ENCODE measurements at places on chromosomes 6 and 20. TPM values are rescaled to one million over a fixed set of nuclear protein-coding genes. Genes with fewer than 3 reads are reported as not detected.

The ADGB gene
- total RNA-seq: not detected

The GNAS-AS1 gene
- 2.8 TPM for total RNA-seq

The SEL1L2 gene
- not detected for total RNA-seq

The CLDN20 gene
- total RNA-seq: not detected

The MYO6 gene
- 33.1 TPM for total RNA-seq

The RSPO3 gene
- 4.5 TPM for total RNA-seq

The TRIM10 gene
- total RNA-seq: not detected

The PACRG gene
- 0.72 TPM for total RNA-seq

The SLC2A10 gene
- 12.7 TPM for total RNA-seq

The GMDS gene
- 12.3 TPM for total RNA-seq

DNA sequence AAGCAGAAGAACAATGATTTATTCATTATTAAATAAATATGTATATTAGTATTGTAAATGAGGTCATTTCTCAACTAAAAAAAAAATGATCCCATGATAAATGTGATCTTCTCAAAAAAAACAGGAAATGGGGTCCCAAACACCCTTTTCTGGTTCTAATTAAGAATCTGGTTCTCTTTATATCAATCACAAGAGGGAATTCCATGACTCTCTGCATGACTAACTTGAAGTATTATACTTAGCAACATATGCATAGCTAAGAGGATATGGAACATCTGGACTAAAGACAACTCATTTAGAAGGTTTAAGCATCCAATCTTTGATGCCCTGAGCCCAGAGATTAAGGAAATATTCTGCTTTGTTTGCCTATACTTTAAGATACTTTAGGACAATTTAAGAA, 89.7 kb upstream of the EMILIN3 start:
- no peaks in the 10 kb centered on the region for H3K4me1 ChIP-seq
- no peak for DNase-seq
- H3K4me3 ChIP-seq: no peak overlapping the region

- DNase-seq: no peak
- no peaks in the 10 kb centered on the region for H3K27me3 ChIP-seq
- no peak overlapping the region for H3K27ac ChIP-seq
- no peak overlapping the region for H3K4me3 ChIP-seq
- peaks cover 20% of the 10 kb centered on the region for H3K4me1 ChIP-seq
- H3K36me3 ChIP-seq: peaks cover 36% of the 10 kb centered on the region
Observed at GRCh38 chr6:43011207-43011606, 2.5 kb downstream of the MEA1 start.

- H3K4me1 ChIP-seq: peaks cover 4% of the 10 kb centered on the region
- H3K27me3 ChIP-seq: no peaks in the 10 kb centered on the region
- no peaks in the 10 kb centered on the region for H3K36me3 ChIP-seq
- H3K27ac ChIP-seq: no peak overlapping the region
Observed at GRCh38 chr6:30964075-30964474, 19.4 kb upstream of the MUC21 start.

GRCh38 chr20:48241482-48241881, 456.2 kb upstream of the SULF2 start:
- DNase-seq: no peak
- H3K4me3 ChIP-seq: no peak overlapping the region
- peaks cover 6% of the 10 kb centered on the region for H3K27me3 ChIP-seq

DNA sequence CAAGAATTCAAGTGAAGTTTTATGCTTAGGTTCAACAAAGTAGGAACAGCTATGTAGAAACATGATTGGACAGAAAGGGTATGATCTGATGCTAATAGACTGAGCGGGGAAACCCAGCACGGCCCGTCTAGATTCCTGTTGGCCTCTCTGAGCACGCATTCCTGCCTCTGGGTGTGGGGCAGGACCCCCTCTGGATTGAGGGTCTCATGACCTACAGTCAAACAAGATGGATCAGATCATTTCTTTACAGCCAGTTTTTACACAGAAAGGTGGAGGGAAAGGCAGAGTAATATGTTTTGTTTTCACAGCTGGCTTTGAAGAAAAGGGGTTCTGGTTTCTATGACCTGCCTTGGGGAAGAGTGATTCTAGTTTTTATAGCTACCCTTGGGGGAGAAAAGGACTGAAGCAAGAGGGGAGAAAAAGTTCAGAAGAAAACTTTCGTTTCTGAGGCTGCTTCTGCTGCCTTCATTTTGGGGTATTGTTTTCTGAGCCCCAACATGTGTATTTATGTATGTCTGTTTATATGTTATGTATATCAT, 99.6 kb upstream of the SLC22A16 start:
- no peaks in the 10 kb centered on the region for H3K36me3 ChIP-seq
- H3K27me3 ChIP-seq: no peaks in the 10 kb centered on the region
- DNase-seq: no peak
- no peak overlapping the region for H3K27ac ChIP-seq
- H3K4me3 ChIP-seq: no peak overlapping the region

DNA sequence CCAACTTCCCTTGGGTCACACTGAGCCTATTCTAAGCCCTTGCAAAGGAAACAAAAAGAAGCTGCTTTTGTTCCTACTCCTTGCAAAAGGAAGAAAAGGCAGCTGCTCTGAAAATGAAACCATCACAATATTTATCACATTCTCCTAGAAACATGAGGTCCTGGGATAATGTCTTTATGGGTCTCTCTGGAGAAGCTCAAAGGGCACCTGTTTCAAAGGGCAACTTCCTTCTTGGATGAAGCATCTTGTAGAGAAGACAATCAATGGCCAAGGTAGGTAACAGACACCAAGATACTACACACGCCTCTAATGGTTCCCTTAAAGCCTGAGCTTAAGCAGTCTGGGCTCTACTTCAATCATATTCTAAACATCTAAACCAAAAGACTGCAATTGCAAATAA, 10.4 kb downstream of the ELOVL5 start:
- no peak overlapping the region for H3K27ac ChIP-seq
- H3K4me3 ChIP-seq: no peak overlapping the region
- H3K4me1 ChIP-seq: no peaks in the 10 kb centered on the region
- H3K36me3 ChIP-seq: no peaks in the 10 kb centered on the region

DNA sequence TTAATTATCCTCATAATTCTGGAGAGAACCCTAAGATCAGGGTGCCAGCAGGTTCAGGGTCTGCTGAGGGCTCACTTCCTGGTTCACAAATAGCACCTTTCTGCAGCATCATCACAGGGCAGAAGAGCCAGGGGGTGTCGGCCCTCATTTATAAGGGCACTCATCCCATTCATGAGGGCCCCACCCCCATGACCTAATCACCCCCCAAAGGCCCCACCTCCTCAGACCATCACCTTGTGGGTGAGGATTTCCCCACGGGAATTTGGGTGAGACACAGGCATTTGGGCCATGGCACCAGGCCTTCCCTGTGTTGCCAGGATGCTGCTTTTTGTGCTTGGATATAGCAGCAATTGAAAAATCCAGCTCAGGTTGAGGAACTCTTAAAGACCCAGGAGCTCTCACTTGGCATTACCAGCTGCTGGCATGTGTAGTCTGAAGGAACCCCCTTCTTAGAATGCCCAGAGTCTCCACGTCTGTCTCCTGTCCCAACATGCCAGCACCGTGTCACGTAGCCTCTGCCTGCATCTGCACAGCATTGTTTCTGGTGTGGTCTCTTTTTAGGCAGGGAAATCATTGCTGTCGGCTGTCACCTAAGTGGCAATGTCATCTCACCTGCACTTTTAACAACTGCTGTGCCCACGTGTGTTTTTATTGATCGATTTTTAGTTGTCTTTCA, 71.5 kb downstream of the RPP40 start:
- H3K4me3 ChIP-seq: no peak overlapping the region
- DNase-seq: no peak
- H3K27me3 ChIP-seq: no peaks in the 10 kb centered on the region
- no peaks in the 10 kb centered on the region for H3K36me3 ChIP-seq
- no peak overlapping the region for H3K27ac ChIP-seq
- peaks cover 14% of the 10 kb centered on the region for H3K4me1 ChIP-seq

DNA sequence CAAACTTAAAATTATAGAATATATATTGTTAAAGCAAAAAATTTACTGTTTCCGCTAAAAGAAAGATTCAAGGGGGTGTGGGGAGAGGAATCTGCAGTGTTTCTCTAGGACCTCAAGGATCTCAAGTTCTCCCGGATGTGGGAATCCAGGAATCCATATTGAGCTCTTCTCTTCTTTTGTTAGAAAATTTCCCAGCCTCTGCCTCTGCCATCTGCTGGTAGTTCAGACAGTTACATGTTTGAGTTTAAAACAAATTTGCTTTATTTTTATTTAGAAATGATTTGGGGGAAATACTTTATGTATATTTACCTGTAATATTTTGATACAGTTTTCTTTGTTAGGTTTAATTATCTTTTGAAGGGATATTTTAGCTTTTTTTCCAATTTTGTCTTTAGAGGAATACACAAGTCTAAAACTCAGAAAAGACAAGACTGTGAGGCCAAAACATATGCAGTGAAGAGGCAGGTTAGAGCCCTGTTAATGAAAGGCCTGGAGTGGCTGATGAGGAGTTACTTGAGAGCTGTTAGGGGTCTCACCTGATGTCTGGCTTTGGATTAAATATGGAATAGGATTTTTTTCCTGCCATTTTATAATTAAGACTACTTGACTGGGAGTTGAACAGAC, 268.8 kb downstream of the ARID1B start:
- H3K36me3 ChIP-seq: no peaks in the 10 kb centered on the region
- DNase-seq: peak; percentile 79
- H3K4me3 ChIP-seq: no peak overlapping the region
- no peaks in the 10 kb centered on the region for H3K27me3 ChIP-seq
- no peaks in the 10 kb centered on the region for H3K4me1 ChIP-seq

DNA sequence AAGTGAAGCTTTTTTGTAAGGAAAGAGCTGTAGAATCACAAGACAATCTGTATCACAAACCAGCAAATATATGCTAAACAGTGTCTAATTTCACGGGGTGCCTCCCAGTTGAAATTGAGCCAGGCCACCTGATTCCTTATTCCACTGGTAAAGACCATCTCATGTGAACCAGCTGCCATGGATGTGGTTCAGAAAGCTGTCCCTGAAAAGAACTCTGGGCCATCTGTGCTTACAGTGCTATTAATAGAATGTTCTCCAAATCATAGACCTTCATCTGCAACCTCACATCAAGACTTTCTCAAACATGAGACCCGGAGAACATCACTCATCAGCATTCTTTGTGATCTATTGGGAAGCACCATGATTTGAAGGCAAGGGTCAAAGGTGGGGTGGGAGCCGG, 89.7 kb downstream of the FBXO5 start:
- no peaks in the 10 kb centered on the region for H3K4me1 ChIP-seq
- no peak overlapping the region for H3K4me3 ChIP-seq
- no peak overlapping the region for H3K27ac ChIP-seq
- DNase-seq: no peak
- H3K36me3 ChIP-seq: no peaks in the 10 kb centered on the region

DNA sequence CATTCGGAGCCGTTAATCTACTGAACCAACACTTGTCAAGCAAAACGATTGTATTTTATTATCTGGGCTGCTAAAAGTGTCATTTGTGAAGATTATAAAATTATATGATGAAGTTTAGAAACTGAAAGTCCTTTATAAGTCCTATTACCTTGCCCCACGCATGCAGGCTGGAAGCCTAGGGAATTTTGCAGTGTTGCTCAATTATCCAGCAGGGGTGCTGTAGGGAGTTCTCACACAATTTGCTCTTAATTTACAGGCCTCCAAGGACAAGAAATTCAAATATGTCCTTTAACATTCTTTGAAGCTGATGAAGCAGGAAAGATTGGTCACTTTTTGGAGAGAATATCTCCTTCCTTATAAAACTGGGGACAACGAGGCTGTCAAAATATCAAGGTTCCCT, 368.9 kb downstream of the LMBRD1 start:
- no peaks in the 10 kb centered on the region for H3K36me3 ChIP-seq
- no peak overlapping the region for H3K27ac ChIP-seq
- H3K27me3 ChIP-seq: no peaks in the 10 kb centered on the region
- no peaks in the 10 kb centered on the region for H3K4me1 ChIP-seq
- no peak overlapping the region for H3K4me3 ChIP-seq
- DNase-seq: no peak

DNA sequence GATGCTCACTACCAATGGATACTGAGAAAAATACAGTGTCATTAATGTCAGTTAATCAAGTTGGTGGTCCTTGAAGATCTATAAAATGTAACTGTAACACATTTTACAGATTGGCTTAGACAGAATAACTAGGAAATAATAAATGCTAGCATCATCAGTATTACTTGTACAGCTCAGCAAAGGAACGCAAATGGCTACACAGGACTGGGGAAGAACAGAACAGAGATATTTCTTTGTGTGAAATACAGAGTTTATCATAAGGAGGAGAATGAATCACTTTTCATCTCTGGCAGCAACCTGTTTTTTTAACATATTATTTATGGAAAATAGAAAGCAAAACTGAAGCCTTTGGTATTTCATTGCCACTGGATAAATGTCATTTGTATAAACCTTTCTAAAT, 8.2 kb upstream of the QKI start:
- H3K27me3 ChIP-seq: no peaks in the 10 kb centered on the region
- no peaks in the 10 kb centered on the region for H3K36me3 ChIP-seq

GRCh38 chr6:77136086-77136485, 327.2 kb downstream of the HTR1B start:
- no peaks in the 10 kb centered on the region for H3K4me1 ChIP-seq
- H3K27me3 ChIP-seq: no peaks in the 10 kb centered on the region
- no peak overlapping the region for H3K4me3 ChIP-seq
- no peaks in the 10 kb centered on the region for H3K36me3 ChIP-seq
- peak overlapping the region; percentile 18 for H3K27ac ChIP-seq
- peak; percentile 37 for DNase-seq

GRCh38 chr20:23687986-23688385, 852 bp downstream of the CST4 start:
- peaks cover 3% of the 10 kb centered on the region for H3K4me1 ChIP-seq
- no peak for DNase-seq
- no peaks in the 10 kb centered on the region for H3K27me3 ChIP-seq
- H3K4me3 ChIP-seq: no peak overlapping the region
- H3K36me3 ChIP-seq: no peaks in the 10 kb centered on the region
- H3K27ac ChIP-seq: no peak overlapping the region

DNA sequence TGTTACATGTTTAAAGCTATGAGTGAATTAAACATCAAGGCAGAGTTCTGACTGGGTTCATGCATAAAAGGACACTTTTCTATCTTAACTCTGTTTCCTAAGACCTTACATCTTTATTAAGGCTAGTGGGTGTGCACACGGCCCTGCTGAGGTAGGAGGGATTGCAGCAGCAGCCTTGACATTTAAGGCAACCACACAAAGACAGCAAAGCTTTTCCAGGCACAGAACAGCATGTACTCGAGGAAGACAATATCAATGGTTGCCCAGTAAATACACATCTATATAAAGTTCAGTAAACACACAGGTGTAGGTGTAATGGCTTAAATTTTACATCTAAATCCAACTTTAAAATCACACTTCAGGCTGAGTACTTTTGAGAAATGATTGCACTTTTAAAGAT, 79.8 kb upstream of the LOC128125822 start:
- no peaks in the 10 kb centered on the region for H3K4me1 ChIP-seq
- DNase-seq: no peak
- H3K27ac ChIP-seq: no peak overlapping the region
- no peaks in the 10 kb centered on the region for H3K27me3 ChIP-seq
- H3K4me3 ChIP-seq: no peak overlapping the region

GRCh38 chr6:118468682-118469465, 79.2 kb upstream of the PLN start:
- no peak overlapping the region for H3K27ac ChIP-seq
- H3K4me1 ChIP-seq: no peaks in the 10 kb centered on the region
- peak; percentile 26 for DNase-seq
- H3K4me3 ChIP-seq: no peak overlapping the region
- H3K27me3 ChIP-seq: no peaks in the 10 kb centered on the region

GRCh38 chr6:44054721-44055559, 72.3 kb downstream of the MRPL14 start:
- H3K27me3 ChIP-seq: no peaks in the 10 kb centered on the region
- peak overlapping the region; percentile 65 for H3K27ac ChIP-seq
- no peak overlapping the region for H3K4me3 ChIP-seq
- H3K36me3 ChIP-seq: no peaks in the 10 kb centered on the region
- DNase-seq: peak; percentile 60
- peaks cover 85% of the 10 kb centered on the region for H3K4me1 ChIP-seq
